ENCODE measurements at places on chromosomes 5 and 9.

DNA sequence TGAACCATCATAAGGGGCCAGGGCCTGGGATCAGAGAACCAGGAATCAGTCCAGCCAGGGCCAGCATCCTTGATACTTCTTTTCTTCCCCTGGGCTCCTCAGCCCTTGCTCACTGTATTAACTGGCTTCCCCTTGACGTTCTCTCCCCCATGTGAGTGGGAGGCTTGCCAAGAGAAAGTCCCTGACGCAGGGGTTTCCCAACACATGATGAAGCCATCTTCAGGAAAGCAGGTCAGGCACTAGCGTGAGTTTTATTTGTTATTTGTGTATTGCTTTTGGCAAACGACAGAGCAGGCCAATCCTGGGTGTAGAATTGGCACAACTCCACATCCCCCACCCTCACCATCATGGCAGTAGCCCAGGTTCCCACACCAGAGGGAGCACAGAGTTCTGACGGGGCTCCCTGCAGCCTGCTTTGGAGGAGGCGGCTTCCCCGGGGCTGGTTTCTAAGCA is 165.5 kb upstream of the NFIL3 start:
- DNase-seq: no peak

GRCh38 chr5:142304013-142304701 is 20.7 kb downstream of the SPRY4 start:
- DNase-seq: no peak

GRCh38 chr9:38177680-38178079 is 108.7 kb upstream of the SHB start:
- DNase-seq: no peak

DNA sequence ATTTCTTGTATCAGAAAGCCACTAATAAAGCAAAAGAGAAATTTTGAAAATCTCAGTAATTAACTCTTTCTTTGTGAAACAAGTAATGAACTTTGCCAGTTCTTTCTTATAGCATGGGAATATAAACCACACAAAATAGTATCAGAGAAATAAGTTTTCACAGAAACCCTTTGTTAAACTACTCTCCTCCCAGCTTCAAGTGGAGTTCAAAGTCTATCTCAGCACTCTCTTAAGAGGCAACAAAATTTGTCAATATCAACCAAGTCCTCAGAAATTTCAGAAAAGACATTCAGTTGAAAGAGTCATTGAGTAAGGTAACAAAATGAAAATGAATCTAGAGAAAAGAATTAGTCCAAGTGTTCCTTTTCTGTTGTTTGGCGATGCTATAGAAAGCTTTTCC is 89.3 kb downstream of the NTRK2 start:
- DNase-seq: no peak

GRCh38 chr5:31825518-31826068 is 186.7 kb downstream of the PDZD2 start:
- peak; percentile 52 for DNase-seq

- DNase-seq: no peak
Measured at GRCh38 chr9:108756746-108757490, 98.9 kb downstream of the ACTL7B start.

DNA sequence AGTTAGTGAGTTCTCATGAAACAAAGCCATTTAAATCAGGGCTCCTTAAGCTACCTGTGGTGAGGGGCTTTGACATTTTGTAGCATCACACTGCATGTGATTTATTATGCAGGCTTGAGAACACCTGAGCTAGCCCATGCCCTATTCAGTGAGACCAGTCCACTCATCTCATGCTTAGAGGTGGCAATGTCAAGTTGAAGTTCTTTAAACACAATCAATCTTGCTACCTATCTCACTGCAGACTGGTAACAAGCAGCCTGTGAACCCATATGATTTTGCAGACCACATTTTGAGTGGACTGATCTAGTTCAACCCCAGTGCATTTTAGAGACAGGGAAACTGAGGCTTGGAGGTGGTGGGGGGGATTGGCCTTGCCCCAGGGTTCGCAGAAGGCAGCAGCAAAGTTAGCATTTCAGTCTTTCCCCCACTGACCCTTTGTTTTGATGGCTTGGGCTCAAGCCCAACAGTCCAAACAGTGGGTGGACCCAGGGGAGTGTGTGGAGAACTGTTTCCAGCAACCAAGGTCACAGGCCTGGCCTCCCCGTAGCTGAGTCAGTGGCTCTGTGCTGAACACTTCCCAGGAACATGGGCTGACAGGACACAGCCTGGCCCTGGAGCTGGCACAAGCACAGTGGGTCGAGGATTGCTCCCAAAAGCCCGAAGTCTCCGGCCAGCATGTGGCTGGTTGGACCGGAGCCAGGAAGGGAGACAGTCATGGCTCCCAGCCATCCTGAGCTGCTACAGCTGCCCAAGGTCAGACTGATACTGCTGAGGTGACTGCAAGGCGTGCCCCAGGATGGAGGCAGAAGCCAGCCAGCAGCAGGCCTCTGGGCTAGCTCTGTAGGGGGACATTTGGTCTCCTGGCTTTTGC is 95.3 kb downstream of the RGS3 start:
- no peak for DNase-seq

GRCh38 chr5:87300744-87301143 is 33.1 kb downstream of the RASA1 start:
- DNase-seq: peak; percentile 81

GRCh38 chr5:41364346-41364745 is 146.1 kb downstream of the PLCXD3 start:
- DNase-seq: no peak

- no peak for DNase-seq
Measured at GRCh38 chr9:133294257-133294656, 19.3 kb upstream of the ABO start.

GRCh38 chr5:119353686-119354366 is 2.0 kb upstream of the TNFAIP8 start:
- DNase-seq: no peak

DNA sequence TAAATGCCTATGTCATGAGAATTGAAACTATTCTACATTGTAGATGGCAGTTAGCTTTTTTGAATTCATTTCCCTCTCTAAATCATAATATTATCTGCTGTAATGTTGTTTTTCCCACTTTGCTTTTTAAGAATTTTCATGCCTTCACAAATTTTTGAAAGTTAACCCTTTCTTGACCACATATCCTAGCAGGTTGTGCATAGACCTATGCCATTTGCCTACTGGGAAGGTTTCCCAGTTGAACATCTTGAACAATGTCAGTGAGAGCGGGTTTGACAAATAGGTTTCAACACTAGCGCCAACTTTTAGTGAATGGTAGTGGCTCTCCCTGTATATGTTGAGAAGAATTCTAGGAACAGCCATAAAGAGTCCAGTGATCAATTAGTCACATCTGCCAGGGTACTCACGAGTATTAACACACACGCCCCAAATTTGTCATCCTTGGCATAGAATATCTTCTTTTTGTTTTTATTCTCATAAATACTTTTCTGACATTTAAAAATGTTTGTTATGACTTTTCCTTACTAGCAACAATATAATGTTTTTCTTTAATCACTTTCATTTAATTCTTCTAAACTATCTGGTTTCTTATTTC is 307.6 kb downstream of the PJA2 start:
- no peak for DNase-seq

DNA sequence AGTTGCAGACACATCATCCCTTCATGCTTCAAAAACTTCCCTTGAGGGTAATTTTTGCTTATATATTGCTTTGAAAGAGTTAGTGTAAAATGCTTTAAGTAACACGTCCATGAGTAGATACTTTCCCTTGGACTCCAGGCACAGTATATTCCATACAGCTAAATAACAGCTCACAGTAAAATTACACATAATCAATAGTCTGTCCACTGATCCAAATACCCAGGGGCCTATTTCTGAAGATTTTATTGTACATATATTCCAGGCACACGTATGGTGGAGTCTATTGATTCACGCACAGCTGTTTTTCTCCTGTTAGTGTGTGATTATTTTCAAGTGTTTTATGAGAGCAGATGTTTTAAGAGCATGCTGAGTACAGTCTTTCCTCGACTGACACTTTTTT is 223.7 kb upstream of the GRAMD2B start:
- DNase-seq: no peak

DNA sequence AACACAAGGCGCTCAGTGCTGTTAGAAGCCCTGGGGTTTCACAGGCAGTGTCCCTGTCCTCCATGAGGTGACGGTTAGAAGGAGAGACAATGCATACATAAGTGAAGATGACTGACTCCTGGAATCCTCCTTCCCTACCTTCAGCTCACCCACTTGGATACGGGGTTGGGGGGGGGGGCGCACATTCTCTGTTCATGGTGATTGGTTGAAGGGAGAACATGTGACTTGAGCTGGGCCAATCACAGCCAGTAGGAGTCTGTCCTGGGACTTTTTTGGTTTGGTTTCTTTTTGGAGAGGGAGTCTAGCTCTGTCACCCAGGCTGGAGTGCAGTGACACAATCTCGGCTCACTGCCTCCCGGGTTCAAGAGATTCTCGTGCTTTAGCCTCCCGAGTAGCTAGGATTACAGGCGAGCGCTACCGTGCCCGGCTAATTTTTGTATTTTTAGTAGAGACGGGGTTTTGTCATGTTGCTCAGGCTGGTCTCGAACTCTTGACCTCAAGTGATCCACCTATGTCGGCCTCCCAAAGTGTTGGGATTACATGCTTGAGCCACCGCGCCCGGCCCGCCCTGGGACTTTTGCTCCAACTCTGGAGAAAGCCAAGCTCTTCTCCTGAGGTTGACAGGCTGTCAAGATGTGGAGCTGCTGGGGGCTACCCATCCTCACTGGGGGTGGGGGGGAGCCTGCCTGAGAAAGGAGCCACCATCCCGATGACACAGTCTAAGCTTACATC is 30.8 kb downstream of the SH3PXD2B start:
- DNase-seq: no peak

- peak; percentile 19 for DNase-seq
Measured at GRCh38 chr5:42767491-42768105, 11.0 kb downstream of the CCDC152 start.

- DNase-seq: no peak
Measured at GRCh38 chr5:43041110-43041668, 1.1 kb upstream of the ANXA2R start.

GRCh38 chr5:57231607-57232006 is 57.7 kb downstream of the GPBP1 start:
- DNase-seq: no peak

- DNase-seq: no peak
Measured at GRCh38 chr9:122186777-122187470, 27.2 kb downstream of the MORN5 start.

DNA sequence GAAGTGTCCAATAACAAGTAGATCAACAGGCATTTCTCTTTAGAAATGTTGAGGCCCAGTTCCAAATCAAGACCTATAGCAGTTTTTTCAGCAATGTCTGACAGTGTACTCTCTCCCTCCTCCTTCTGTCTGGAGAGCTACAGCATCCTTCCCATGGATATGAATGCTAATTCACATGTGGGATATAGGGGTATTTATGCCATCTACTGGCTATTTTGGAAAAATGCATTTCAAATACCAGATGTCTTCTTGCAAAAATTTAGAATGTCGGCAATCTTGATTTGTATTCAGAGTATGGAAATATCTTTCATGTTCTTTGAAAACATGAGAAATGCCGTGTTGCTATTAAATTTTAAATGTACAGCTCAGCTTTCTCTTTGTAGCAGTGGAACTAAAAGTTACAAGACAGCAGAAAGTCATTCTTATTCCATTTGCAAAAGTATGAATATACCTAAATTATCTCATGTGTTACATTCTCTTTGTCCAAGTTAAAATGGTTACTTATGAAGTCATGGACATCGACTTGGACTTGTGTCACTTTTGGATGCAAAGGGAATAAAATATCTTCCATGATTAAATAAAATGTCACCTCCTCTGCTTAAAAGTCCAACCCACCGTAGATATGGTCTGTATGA is 647.8 kb downstream of the TAF11L14 start:
- DNase-seq: no peak

DNA sequence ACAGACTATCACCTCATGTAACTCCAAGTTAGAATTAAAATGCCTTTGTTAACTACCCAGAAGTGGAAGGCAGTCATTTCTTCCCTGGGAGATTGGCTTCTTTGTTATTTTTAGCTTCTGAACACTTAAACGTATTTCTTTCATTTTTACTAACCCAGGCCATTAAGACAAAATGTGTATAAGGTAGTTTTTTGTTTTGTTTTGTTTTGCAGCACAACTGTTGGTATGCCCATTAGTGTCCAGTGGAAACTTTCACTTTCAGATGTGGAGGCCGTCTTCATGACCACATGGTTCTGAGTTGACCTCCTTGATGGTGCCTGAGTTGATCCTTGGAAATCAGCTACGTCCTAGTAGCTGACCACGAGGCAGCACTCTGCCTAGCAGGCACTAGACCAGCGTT is 264.6 kb upstream of the ZNF608 start:
- no peak for DNase-seq

GRCh38 chr5:133897431-133897830 is 71.0 kb downstream of the C5orf15 start:
- no peak for DNase-seq

DNA sequence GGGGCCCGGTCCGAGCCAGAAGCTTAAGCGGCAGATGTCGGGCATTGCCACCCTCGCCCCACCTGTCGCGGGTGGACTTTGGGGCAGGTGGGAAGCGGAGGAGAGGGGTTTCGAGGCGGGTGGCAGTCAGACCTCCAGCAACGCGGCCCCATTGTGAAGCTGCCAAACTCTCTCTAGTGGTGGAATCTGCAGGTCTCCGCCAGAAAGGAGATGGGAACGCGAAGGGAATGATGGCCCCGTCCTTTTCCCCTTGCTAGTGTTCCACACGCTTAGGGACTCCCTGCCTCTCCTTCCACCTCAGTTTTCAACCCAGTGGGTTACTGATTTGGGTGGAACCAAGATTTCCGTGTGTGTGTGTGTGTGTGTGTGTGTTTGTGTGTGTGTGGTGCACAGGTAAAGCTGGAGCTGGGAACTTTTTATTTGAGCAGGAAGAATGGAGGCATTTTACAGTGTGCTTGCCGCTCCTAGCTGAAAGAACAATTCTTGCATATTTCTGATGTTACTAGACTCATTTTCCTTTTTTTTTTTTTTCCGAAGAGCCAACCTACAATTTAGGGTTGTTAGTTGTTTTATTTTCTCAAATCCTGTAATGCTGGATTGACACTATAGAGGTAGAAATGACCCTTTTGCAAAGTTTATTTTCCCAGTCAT is 1.3 kb downstream of the MACIR start:
- no peak for DNase-seq

DNA sequence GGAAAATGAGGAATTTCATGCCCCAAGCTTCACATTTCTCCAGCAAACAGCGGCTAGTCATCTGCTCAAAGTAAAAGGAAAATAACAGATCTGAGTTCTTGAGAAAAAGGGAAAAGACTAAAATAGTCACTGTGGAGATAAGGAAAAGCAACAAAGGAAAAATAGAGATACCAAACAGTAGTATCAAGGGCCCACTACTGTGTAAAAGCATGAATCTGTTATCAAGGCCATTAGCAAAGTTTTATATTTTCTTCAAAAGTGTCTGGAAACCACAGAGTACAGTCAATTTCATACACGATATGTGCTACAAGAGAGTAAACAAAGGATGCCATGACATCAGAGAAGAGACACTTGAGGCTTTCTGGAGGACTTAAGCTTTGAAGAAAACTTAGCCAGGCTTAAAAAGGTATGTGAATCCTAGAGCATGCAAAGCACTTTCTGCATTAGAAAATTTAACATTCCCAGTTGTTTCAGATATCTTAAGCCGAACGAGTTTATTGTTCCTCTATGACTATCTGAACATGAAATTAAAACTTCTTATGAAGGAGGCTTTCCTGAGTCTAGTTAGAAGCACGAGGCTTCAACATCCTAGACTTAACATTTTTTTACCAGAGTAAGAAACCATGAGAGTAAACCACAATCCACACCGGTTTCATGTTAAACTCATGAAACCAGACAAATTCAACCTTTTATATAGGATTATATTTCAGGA is 1.2 kb downstream of the TTC33 start:
- no peak for DNase-seq
